CD4-positive, CD25-positive, alpha-beta regulatory T cell (primary cell): ENCODE measurements at places on chromosomes 7 and 10.

DNA sequence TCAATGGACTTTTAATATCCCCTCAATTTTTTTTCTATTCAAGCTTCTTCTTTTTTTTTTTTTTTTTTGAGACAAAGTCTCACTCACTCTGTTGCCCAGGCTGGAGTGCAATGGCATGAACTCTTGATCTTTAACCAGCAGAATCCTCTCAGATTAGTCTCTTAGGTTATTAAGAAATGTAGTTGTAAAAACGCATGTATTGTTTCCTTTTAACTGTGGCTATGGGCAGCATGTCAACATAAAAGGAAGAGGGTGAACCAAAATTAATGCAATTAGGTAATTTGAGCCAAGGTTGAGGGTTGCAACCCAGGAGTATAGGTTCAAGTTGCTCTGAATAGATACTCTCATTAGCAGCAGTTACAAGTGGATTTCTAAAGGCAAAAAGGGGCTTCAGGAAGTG, 4.3 kb upstream of the GSTO1 start:
- no peak for DNase-seq

- DNase-seq: no peak
Measured at GRCh38 chr10:114581071-114581470, 77.0 kb downstream of the ABLIM1 start.

DNA sequence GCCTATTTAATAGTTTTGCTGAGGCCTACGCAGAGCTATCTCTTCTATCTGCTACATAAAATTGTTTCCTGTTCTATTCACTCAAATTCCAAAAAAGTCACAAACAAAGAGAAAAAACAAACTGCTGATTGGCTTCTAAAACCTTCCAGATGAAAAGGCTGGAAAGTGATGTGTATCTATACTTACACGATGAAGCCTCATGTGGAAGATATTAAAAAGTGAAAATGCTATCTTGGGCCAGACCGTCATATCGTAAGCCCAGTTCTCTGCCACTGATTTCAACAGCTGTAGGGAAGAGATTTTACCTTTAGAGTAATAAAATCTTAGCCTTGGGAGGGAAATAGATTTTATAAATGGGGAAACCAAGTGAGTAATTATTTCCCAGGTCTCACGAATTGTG, 394.8 kb downstream of the KIF20B start:
- no peak for DNase-seq

GRCh38 chr7:121440857-121441503, 44.9 kb upstream of the FAM3C start:
- DNase-seq: no peak

- DNase-seq: peak; percentile 24
Measured at GRCh38 chr10:79027147-79028055, 41.4 kb upstream of the ZMIZ1 start.

- DNase-seq: no peak
Measured at GRCh38 chr7:130943336-130943901, 209.4 kb upstream of the KLF14 start.

- DNase-seq: no peak
Measured at GRCh38 chr7:132639983-132640382, 63.7 kb upstream of the PLXNA4 start.

DNA sequence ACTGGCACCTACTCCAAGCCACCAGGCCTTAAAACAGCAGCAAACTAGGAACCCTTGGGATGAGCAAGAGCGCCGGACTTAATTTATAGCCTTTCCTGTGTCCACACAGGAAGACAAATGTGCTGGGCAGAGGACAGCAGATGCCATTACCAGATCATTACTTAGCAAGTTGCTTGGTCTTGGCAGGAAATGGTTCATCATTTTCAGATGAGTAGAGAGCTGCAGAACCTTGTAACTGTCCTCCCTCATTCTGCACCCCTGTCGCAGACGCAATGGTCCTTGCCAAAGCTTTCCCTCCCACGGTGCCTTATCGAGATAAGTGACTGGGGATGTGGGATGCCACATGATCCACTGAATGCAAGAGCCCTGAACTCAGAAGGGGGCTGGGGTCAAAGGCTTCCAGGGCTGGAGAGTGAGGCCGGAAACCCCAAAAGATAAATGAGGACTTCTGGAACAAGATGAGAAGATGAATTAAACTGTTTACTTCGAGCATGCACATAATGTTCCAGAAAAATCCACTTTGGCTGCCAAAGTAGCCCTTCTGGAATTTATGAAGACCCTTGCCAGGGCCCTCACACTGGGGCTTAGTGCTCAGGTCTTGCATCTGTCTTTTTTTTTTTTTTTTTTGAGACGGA, 145.6 kb upstream of the ZNF32 start:
- DNase-seq: no peak

DNA sequence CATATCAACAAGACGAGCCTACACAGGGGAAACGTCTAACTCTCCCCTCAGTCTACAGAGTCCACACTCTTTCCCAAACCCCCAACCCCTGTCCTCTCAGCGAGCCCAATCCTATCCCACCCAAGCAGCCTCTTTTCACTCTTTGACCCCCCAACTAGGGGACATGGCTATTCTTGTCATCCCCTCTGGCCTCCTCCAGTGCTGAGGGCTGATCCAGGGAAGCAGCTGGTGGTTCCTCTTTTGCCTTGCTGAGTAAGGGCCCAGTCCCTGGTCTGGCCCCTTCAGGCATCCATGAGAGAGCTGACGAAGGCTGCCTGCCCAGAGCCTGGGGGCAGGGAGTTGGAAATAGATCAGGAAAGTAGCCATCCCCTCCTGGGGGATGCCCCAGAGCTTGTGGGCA, 6.4 kb downstream of the NOBOX start:
- no peak for DNase-seq

- DNase-seq: no peak
Measured at GRCh38 chr7:35998481-35998880, 154.6 kb upstream of the EEPD1 start.
